ENCODE measurements at places on chromosomes 4 and X.

DNA sequence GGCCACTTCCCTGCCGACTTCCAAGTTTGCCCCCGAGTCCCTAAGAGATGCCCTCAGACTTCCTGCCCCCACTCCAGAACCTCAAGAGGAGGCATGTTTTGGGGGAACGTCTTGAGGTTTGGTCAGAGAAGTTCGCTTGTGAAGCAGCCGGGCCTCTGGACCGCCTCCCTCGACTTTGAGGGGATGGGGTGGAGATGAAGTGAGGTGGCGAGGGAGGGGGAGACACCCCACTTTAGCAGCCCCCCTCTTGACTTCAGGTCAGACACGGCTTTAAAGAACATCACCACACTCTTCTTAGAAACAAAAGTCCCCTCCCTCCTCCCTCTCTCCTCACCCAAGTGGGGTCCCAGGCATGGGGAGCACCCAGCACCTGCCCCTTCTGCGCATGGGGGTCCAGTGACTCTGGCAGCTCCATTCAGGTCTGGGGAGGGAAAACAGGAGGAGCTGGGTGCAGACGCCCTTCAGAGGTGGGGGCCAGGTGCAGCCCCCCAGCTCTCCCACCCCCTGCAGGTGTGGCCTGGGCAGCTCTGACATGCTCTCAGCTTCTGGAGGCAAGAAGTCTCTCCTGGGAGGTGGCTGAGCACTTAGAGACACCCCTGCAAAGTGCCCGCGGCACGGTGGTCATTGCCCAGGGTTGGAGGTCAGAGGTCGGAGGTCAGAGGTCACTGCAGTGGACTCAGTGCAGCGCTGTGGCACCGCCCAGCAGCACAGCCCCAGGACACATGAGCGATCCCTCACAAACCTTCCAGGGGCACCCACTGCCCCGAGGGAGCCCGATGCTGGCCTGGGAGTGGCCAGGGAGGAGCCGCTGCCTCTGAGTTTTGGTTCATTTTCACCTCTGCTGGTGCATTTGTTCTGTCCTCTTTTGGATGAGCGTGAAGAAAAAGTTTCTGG is 108.8 kb downstream of the CPZ start:
- no peak for DNase-seq

DNA sequence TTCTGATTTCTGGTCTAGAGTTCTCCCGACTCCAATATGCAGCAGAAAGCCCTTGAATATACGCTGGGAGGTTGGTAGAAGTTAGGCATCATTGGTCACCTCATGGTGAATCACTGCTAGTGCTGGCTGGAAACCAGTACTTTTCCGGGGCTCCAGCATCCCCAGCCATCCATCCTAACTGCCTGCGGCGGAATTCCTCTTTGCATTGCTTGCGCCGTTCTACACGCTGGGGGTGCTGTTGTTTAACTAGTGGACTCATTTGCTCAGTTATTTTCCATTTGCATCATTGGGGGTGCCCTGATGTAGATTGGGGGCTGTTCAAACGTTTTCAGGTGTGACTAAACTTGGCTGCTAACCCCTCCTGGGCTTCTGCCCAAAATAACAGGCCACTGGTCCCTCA is 23.3 kb upstream of the GPR50 start:
- no peak for DNase-seq

DNA sequence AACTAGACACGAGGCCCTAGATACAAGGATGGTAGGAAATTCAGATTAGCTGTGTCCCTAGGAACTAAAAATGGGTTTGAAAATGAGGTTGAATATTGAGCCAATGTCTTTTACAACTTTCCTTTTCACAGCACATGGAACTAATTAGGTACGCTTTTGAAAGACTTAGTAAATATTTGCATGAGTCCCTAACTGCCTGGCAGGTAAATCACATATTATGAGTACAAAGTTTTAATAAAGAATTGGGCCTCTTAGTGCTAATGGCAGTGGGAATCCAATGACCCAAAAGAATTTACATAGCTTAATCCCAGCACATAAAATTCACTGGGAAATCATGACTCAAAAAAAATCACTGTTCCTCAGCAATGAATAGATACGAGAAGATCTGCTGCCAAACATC is 16.8 kb downstream of the MUC7 start:
- no peak for DNase-seq

GRCh38 chr4:103198111-103198765 is at the start of gene CENPE:
Gene CENPE (minus strand): TSS chr4:103198343. CDS start chr4:103198319, 24 bp downstream.
- peak; percentile 75 for DNase-seq

DNA sequence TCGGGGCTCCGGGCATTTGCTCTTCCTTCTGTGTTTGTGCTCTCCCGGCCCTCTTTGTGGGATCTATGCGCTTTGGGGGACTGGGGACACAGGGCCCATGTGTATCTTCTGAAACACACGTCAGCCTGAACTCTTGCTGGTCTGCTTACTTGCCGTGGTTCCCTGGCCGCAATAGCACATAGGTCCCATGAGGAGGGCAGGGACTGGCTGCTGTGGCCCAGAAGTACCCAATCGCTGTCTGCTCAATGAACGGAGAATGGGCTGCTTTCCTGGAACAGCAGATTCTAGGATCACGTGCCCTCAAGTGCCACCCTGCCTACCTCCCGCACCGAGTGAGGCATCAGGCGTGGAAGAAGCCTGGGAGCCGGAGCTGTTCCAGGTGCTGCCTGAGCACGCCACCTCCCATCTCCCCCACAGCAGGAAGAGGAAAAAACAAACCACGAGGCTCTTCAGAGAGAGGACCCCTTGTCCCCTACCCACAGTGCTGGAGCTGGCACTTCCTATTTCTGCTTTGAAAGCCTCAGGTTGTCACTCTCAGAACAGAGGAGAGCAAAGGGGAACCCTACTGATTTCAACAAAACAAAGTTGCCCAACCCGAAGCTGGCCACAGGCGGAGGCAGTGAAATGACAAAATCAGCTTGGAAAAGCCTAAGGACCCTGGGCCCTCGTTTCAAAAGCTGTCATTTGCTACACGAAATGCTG is 3.8 kb downstream of the G6PD start:
- no peak for DNase-seq

DNA sequence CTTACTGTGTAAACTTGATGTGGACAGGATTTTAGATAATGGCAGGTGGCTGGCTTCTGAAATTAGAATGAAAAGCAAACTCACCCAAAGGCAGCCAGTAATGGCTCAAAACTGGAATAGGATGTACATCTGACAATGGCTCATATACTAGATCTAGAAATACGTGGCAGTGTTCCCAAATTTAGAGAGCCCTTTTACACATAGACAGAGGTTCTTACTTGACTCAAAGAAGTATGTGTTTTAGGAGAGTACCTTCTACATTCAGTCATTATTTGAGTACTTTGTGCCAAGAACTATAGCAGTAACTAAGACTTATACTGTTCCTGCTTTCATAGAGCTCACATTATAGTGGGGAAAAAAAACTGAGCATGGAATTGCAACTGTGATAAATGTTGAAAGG is 48.0 kb downstream of the UBE2K start:
- no peak for DNase-seq

- DNase-seq: no peak
These were observed 261.8 kb upstream of the ARX start for GRCh38 chrX:25277574-25277973.

Data from activated naive CD4-positive, alpha-beta T cell (primary cell).